ENCODE measurements at places on chromosomes 6 and 20.

DNA sequence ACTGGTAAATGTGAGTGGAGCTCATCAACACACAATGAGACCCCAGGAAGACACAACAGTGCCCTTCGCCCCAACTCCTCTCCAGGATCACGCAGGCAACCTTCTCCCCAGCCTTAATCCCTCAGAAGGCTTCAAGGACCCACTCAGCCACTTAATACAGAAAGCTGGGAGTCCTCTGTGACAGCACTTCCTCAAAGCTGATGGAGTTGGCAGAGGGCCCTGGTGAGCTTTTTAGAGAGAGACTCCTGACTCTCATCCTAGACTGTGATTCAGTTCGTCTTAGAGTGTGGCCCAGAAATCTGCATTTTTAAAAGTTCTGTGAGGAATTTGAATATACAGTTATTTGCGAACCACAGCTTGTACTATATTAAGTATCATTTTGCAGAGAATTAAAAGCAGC lies 187.7 kb downstream of the UST start:
- no peak for DNase-seq

- no peak for DNase-seq
Measured at GRCh38 chr6:17902974-17903373, 84.5 kb downstream of the KIF13A start.

- no peak for DNase-seq
Measured at GRCh38 chr6:155374681-155375080, 60.4 kb upstream of the TFB1M start.

GRCh38 chr6:141464490-141464889 lies 668.2 kb upstream of the GJE1 start:
- DNase-seq, result no peak

- no peak for DNase-seq
Measured at GRCh38 chr6:115817161-115817560, 243.5 kb downstream of the FRK start.

- no peak for DNase-seq
Measured at GRCh38 chr20:50501972-50502745, 8.0 kb upstream of the PTPN1 start.

DNA sequence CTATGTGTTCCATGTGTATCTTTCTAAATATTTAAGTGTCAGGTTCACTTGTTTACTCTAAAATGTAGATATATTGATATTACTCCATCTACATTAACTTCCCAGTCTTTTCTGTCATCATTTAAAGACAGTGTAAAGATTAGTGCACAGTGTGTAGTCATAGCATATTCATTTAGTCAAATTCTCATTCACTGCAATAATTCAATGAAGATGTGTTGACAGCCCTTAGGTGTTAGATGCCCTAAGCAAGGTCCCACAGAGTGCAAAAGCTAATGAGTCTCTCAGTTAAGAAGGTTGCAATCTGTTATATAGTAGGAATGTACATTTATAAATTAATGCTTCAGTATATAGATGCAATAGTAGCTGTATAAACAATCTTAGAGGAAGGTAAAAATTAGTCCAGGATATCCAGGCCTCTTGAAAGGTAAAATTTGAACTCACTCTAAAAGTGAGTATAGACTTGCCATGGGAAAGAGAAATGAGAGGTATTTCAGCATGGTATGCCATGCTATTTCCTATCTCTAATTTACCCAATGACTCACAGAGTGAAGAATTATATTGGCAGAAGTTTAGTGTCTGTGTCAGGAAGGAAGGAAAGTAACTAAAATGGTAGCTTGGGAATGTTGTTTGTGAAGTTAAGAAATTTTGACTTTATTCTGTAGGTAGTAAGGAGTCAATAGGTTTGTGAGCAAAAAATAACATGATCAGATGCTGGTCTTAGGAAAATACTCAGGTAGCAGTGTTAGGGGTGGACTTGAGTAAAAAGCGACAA lies 969.9 kb upstream of the CITED2 start:
- no peak for DNase-seq

- DNase-seq, result no peak
Measured at GRCh38 chr6:145257704-145258103, 477.6 kb downstream of the EPM2A start.

DNA sequence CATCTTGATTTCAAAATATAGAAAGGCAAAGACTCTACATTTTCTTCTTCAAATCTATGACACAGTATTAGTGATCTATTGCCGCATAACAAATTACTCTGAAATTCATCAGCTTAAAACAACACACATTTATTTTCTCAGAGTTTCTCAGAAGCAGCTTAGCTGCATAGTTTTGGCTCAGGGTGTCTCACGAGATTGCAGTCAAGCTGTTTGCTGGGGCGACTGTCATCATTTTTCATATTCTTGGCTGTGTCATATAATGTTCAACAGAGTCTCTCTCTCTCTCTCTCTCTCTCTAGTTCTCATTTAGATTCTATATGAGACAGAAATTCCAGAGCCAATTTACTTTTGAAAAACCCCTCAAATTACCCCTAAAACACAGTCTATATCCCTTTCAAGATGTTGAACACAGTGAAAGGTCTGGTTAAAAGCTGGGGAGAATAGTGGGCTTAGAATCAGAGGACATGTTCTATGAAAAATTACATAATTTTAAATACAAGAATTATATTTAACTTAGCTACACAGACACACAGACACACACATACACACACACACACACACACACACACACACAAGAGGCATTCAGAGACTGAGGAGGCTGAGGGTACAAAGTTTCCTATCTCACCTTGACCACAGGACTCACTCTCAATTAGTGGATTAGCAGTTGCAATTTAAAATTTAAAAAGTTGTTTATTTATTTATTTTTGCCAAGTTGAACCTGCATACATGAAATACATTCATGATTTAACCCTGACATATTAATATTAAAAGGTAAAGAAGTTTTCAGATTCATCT lies 86.7 kb downstream of the MKKS start:
- DNase-seq, result no peak
